ENCODE measurements at places on chromosomes 11 and 22.

- DNase-seq, result no peak
Measured at GRCh38 chr11:35978183-35978582, 34.3 kb downstream of the LDLRAD3 start.

DNA sequence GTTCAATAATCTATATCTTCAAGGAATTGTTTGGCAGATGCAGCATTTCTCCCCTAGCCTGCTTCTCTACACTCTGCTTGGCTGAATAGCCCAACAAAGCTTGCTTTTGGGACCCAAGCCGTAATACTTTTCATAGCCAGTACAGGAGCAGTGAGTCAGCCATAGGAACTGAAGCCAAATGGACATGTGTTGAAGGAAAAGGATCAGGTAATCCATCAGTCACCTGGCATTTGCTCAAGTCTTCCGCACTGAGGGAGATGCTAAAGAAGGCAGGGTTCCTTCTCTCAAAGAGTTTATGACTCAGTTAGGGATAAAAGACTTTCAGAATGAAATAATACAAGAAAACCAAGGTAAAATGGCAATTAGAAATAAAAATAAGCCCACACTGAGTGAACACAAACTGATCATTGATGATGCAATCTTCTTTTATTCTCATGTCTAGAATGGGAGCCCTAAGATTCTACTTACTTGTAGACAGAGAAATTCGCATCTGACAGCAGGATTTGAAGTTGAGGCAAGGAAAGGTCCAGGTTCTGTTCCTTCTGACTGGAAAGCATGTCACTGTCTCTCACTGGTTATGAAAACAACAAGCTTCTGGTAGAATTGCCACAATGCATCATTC lies 13.2 kb downstream of the C11orf87 start:
- no peak for DNase-seq

DNA sequence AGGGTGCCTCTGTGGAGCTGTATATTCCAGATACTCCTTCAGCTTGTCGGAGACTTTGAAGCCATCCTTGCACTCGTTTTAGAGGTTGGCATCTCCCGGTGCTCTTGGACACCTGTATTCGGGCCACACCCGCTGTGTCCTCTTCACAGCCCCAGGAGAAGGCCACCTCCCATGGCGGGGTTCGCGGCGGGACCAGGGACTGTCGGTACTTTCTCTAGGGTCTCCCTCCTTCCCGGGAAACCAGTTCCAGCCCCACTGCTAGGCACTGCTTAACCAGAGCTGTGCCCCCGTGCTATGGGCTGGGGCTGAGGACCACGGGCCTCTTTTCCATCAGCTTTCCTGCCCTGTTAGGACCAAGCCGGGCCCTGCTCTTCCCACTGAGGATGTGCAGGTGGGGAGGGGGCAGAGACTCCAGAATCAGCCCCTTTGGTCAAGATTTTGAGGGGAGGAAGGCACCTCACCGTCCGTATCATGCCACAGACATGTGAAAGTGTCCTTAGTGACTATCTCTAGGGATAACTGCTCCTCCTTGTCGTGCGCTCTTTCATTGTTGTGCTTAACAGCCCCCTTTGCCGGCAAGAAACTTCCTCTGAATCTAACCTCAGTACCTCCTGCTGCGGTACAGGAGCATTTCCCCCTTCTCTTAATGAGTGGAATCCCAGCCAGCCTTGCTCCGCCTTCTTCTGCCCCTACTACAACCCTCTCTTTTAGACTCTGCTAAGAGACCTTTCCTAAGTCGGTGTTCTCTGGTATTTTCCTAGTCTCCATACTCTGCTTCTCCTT lies 1.2 kb upstream of the B3GAT1 start:
- DNase-seq, result no peak

DNA sequence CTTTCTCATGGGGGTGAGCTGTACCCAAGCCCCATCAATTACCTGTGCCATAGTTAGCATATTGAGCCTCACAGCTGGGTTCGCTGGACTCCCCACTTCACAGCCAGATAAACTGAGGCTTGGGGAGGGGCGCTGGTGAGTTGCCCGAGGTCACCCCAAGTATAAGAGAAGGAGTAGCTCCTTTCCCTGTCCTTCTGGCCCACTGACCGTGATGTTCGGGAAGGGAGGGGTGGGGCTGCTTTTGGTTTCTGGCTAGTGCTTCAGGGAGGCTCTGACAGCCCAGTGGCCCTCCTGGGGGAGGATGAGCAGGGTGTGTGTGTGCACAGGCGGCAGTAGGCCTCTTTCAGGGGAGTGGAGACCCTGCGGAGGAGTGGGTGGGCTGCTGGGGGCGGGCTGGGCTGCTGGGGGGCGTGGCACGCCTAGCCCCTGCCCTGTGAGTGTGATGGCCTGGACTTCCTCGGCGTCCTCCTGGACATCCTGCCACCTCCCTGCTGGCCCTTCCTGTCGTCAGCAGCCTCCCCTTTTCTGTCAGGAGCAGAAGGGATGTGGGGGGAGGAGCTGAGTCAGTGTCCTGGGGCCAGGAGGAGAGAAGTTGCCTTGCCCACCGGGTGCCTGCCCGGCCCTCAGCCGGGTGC lies 50.3 kb downstream of the TRIOBP start:
- no peak for DNase-seq

- no peak for DNase-seq
Measured at GRCh38 chr11:11500744-11501487, 120.9 kb downstream of the GALNT18 start.

GRCh38 chr11:1748636-1749394 lies 1.6 kb downstream of the IFITM10 start:
- DNase-seq, result no peak

DNA sequence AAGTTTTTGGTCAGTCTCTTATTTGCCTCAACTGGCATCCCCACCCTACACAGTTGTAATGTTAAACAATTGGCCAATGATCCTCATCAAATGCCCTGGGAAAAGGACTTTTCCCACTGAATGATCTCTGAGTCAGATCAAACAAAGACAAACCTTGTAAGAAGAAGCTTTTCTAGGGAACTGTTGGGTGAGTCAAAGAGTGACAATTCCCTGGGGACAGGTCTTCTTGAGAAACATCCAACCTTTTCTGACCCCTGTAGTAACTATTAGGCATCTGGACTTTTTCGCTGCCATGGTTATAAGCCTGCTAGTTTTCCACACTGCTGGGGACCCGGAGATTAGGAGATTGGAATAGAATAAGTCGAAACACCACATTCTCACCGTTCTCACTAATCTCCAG lies 789.8 kb upstream of the API5 start:
- no peak for DNase-seq

DNA sequence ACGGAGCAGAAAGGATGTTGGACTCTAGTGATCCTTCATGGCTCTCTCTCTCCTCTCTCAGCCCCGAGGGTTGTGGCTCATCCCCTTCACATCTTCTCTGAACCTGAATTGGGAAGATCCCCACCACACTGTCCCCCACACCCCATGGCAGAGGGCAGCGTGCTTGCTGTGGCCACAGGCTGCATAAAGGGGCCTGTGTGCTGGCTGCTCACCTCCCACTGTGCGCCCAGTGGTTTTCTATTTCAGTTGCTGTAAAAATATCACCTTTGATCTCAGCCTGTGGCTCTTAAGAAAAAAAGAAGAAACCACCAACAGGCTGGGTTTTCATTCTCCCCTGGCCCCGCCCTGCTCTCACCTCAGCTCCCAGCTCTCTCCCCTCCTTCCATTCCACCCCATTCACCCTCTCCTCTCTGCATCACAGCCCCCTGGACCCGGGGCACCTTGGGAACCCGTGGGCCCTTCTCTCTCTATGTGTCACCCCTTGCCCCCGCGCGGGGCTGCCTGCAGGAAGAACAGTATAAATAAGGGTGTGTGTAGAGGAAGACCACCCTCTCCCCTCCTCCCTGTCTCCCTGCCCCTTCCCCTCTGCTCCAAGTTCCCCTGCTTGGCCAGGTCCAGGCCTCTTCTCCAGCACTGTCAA lies 25.8 kb upstream of the WNT11 start:
- DNase-seq, result no peak

GRCh38 chr11:110948112-110948511 lies 235.9 kb upstream of the ARHGAP20 start:
- no peak for DNase-seq

GRCh38 chr11:24748261-24748660 lies 251.4 kb downstream of the LUZP2 start:
- DNase-seq, result no peak

- DNase-seq, result no peak
Measured at GRCh38 chr11:78040691-78041379, 17.8 kb upstream of the KCTD14 start.

DNA sequence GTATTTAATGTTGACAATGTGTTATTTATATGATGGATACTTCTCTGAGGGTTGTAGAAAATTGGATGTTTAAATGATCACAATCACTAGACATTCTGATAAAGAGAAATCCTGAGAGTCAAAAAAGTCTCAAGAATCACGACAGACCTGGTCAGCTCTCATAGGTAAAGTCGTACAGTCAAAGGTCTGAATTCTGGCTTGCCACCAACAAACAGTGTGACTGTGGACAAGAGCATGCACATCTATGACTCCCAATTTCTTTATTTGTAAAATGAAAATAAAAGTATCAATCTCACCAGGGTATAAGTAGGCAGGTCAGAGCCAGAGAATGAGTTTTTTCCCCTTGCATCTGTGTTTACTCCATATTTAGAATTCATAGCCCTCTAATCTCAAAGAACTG lies 556.7 kb downstream of the FAM181B start:
- DNase-seq, result no peak

DNA sequence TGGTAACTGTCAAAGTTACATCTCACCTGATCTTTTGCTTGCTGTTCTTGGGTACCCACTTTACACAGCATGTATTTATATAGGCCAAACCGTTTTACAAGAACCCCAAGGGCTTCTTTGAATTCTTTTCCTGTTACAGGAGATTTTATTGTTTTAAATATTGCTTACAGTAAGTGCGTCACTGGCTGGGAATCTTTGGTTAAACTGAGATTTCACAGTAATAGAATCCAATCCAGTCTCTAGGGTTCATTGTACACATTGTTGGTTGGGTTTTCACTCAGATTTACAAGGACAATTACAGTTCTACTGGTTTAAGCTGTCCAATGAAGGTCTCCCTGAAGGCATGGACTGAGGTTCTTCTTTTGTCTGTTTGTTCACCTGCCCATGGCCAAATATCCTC lies 171.7 kb downstream of the INSC start:
- no peak for DNase-seq

DNA sequence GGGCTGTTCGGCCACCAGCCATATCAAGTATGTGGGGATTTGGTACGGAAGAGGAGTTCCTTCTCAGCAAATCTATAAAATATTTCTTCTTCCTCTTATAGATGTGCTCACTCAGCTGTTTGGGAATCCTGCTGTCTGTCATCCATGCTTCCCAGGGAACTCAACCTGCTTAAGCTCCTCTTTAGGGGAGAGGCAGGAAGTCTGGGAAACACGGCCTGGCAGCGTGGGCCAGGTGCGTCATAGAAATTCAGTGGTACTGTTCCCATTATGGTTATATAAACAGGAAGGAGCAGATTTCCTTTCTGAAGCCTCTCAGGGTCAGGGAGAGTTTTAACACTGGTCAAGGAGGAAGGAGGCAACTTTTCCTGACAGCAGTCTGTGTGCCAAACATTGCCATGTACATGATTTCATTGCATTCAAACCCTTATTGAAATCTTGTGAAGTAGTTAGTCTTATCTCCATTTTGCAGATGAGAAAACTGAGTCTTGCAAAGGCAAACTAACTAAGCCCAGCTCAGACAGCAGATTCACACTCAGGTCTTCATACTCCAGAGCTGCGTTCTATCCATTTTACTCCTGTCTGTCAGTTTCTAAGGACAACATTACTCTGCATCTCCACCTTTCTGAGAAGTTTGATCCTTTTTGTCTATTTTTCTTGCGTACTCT lies 35.4 kb upstream of the AMOTL1 start:
- no peak for DNase-seq

DNA sequence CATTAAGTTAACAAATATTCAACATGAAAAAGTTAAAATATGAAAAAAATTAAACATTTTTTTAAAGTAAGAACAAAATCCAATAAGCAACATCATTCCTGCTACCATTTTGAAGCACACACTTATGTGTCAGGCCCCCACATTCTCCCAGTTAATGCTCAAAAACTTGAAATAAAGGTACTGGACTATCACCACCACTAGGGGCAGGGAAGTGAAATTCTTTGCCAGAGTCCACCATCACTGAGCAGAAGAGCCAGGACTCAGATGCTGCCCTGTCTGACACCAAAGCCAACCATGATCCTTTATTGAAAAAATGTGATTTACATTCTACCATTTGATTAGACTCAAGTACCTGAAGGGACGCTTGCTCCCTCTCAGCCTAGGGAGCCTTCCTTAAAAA lies 39.1 kb downstream of the PITPNB start:
- no peak for DNase-seq

DNA sequence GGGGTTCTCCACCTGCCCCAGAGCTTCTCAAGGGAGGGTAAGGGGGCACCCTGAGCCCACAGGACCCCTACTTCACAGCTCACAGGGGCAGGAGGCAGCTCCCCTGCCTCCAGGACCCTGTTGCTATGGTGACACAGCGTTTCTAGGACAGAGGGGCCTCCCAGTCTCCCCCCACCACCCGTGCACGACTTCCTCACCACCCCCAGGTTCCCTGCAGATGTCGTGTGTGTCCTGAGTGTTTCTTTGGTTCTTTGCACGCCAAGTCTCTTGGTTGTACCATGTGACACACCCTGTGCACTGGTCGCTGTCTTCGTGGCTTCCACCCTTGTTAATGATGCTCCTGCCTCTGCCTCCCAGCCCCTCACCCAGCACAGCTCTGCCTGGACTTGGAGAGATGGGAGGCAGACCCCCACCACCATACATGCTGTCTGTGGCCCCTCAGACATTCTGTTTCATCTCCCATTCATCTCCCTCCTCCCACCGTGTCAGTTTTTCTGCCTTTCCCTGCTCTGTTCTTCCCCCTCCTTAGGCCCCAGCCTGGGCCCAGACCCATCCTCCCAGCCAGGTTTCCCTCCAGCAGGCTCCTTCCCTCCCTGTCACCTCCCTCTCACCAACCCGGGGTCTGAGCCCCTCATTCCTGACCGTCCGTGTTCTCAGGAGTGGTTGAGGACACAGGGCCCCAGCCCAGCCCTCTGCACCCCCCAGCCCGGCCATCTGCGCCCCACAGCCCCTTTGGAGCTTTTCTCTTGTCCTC lies 24.5 kb upstream of the RAB1B start:
- no peak for DNase-seq

DNA sequence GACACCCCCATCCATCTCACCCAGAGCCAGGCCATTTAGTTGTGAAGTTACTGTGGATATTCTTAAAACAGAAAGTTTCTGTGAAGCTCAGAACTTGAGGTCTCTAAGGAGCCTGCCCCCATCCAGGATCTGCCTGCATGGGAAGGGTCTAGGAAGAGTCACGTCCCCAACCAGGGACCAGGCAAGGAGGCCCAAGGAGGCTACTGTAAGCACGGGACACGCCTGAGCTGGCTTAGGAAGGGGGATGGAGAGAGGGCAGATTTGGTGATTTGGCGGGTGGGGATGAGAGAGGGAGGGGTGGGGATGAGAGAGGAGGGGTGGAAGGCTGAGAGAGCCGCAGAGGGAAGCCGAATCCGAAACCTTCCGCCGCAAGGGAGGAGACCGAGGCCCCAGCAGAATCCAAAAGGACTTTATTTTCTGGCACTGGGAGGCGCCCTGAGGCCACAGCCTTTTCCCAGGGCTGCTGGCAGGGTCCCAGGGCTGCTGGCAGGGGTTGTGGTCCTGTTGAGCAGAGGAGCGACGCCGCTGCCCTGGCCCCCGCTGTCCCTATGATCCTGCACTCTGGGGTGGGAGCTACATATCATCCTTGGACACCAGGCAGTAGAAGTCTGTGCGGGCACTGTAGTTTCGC lies 9.4 kb downstream of the SIGIRR start:
- no peak for DNase-seq

Data from stimulated activated CD8-positive, alpha-beta memory T cell treated with anti-CD3 and anti-CD28 coated beads, Interleukin-7, amount 100 ng/mL, for 24 hours (primary cell).